ENCODE measurements at places on chromosomes 5 and 9.

DNA sequence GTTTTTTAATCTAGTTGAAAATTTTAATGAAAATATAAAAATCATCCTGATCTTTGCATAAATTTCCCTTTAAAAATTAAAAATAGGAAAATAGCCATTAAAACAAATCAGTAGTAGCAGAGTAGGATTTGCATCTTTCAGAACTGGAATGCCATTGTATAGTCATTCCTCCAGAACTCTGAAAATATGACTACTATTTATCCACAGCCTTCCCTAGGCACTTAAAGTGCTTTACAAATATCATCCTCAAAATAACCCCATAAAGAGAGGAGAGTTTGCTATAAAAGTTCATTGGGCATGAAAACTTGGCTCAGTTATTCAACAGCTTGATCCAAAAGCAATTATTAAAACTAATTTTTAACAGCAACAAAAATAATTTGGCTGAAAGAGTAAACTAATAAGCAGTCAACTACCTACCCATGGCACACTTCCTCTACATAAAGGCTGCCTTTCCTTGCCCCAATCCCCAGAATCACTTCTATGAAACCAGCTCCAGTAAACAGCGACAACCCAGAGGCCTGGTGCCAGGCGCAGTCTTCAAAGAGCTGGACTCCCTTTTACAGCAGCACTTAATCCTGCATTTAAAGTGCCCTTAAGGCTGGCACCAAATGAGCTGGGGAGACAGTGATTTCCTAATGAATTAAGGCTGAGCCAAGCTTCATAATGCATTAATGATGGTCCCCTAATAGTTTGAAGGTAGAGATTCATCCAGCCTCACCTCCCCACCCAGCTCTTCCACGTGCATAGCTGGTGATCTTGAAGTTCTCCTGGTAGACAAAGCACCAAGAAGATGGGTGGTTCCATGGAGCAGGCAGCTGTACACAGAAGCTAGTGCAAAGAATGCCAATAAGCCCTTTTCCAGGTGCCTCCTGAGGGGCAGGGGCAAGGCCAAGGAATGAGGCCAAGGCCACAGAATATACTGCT lies 36.1 kb downstream of the LHFPL2 start:
- no peak for DNase-seq

DNA sequence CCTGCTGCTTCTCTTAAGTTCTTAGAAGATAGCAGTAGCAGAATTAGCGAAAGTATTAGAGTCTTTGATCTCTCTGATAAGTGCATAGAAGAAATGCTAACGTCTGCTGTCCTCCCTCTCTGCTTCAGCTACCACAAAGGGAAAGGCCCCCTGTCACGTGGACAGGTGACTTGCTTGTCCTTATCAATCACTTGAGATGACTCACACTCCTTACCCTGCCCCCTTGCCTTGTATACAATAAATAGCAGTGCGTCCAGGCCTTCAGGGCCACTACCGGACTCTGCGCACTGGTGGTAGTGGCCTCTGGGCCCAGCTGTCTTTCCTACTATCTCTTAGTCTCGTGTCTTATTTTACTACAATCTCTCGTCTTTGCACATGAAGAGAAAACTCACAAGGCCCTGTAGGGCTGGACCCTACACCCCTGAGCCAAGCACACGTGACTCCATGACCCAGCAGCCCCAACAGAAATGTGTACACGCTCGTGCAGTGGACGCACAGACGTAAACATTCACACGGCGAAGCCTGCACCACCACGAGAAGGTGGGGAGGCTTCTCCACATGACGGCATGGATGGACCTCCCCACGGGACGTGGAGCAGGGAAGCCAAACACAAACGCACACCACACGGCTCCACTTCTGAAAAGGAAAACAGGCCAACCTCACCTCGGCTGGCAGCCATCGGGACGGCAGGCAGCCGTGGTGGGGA lies 38.3 kb downstream of the PNPLA7 start:
- DNase-seq = no peak

DNA sequence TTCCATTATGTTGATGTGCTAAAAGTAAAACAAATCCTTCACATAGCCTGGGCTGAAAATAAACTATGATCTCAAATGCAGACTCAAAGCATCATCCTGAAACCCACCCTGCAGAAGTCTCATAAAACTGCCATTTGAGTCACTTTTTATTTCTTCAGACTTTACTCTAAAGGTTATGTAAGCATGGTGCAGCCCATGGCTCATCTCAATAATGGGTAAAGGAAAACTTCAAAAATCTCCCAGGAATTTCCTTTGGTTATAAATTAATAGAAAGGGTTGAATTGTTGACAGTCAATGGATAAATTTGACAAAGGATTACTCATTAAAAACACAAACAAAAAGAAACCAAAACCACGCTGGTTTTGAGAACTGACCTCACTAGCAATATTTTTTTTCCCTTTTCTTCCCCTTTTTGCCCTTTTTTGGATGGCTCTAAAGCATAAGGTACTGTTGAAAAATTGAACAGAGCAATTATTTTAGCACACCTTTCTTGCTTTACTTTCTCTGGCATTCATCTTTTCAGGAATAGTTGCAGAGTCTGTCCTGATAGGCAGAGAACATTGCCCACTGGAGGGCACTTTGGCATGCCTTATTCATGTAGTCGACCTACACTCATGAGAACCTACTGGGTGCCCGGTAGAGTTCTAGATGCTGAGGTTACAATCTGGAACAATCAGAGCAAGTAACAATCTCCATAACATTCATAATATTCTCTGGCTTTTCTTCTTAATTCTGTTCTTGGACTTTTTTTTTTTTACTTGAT lies 191.4 kb downstream of the TMEM167A start:
- DNase-seq = peak; percentile 4

DNA sequence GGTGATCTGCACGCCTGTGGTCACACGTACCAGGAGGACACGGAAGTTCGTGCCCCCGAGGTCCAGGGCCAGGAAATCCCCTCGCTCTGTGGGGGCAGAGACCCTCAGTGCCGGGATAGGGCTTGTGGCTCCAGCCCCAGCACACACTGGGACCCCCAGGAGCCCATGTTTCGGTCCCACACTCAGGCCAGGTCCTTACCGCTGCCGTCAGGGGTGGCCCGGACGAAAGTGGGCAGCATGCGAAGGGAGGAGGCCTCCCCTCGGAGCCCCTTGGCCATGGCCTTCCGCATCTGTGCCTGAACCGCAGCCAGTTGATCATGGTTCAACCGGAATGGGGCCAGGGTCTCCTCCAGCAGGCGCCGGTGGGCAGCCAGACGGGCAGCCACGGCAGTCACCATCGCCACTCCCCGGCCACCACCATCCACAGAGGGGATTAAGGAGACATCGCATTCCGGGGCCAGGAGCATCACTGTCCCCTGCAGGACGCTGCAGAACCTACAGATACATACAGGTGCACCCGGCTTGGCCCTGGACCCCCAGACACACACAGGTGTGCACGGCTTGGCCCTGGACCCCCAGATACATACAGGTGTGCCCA lies 11.8 kb downstream of the HK3 start:
- DNase-seq = no peak

- DNase-seq = no peak
These were observed 1118.6 kb upstream of the DMAC1 start for GRCh38 chr9:8917956-8918739.

- no peak for DNase-seq
These were observed 37.8 kb downstream of the GABRP start for GRCh38 chr5:170821257-170821800.

DNA sequence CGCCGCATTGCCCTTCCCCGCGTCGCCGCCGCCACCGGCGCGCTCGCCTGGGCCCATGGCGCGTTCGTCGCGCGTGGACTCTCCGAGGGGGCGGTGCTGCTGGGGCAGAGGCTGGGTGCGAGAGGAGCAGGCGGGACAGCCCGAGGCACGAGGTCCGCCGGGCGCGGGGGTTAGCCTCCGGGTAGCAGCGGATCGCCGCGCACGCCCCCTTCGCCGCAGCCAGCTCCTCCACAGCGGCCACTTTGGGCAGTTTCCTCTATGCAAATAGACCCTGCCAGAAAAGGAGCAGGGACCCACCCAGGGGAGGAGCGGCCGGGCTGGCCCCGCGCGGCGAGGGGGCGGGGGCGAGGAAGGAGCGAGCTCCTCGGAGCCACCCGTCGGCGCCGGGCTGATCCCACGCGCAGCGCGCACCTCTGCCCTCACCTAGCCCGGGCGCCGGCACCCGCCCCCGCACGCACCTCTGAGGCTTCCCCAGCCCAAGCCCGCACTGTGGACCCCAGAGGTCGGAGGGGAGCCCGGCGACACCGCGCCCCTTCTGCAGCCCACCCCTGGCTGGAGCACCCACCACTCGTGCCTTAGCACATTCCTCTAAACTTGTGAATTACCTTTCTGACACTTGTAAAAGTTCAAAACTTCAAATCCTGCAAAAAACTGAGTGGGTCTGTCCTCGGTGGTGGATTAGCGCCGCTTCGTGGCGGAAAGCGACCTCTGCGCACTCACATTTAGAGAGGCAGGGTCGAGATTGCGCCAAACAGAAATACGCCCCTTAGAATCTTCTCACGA lies at the start of gene COL23A1:
Gene COL23A1 (minus strand): TSS at position 253 of the 783 bp plus-strand sequence.
- peak; percentile 56 for DNase-seq

- no peak for DNase-seq
These were observed 37.3 kb downstream of the PBX3 start for GRCh38 chr9:125784286-125785049.

GRCh38 chr9:115142090-115142489 lies 24.1 kb upstream of the TNC start:
- no peak for DNase-seq

- DNase-seq = no peak
These were observed 37.9 kb upstream of the TTC1 start for GRCh38 chr5:159971038-159971437.

DNA sequence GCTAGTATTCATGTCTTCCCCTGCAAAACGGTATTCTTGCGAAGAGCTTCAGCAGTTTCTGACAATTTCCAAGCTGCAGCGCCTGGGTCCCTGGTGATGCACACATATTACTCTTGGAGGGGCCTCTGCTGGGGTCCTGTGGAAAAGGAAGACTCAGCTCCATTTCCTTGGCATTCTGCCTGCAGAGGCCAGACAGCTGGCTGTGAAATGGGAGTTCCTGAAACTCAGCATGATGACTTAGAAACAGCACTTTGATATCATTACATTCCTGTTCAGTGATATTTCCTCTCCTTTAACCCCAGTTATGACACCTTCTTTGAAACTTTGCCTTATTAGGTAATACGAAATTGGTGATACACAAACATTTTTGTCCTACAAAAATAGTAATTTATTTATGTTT lies 98.5 kb downstream of the APBA1 start:
- no peak for DNase-seq

DNA sequence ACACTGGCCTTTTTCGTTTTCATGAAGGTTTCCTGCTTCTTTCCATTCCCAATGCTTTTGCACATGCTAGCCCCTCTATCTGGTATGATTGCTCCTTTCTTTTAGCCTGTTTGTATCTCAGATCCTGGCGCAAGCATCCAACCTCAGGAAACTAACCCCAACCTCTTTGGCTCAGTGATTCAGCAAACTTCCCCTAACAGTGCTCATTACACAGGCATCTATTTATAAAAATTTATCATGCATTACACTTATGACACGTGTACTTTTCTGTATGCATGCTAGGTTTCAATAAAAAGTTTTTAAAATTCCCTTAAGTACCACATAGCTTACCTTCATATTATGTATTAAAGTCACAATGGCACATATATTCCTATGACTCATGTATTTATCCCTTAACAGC lies 218.9 kb downstream of the EPB41L4A start:
- DNase-seq = no peak

DNA sequence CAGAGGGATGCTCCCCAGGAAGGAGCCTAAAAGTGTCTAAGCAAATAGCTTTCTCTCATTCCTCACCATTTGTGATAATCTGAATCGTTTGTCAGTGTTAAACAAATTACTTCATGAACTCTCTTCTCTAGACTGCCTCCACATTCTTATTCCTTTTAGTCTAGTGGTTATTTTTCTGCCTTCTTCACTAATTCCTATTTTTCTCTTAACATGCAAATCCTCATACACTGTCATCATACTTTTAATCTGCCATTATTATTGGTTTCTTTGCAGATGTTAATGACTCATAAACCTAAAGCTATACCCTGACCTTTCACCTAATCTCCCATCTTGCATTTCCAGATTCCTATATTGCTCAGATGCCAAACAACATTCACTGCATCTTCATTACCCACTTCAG lies 428.9 kb downstream of the EFNA5 start:
- no peak for DNase-seq

DNA sequence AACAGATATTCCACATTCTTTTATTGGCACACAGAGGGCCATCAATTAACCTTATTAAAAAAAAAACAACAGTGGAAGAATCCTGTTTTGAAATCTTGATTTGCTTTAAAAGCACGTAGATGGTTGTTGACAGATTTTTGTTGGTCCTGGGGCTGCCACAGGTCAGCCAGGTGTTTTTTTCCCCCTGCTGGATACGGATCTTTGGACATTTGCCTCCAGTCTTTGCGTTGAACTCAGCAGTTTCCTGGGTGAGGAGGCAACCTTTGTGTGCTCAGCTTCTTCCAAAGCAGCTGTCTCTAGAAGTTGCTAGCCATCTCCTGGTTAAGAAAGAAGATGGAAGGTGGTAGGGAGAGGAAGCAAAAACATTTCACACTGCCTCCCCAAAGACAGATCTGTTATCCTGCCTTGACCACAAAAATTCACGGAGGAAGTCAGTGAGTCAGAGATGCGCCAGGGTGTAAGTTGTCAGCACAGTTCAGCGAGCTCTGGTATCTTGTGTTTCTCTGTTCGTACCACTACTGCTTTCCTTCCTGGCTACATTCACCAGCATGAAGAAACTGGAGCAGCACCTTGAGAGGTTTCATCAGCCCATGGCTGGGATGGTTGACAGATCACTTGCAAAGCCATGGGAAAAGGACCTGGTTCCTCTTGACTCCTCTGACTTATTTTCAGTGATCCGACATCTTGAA lies 207.3 kb downstream of the ARHGAP26 start:
- peak; percentile 99 for DNase-seq
